ENCODE measurements at places on chromosomes 1 and 21.

- no peak for DNase-seq
Observed at GRCh38 chr1:147892216-147892615, 10.4 kb upstream of the GJA8 start.

GRCh38 chr1:53116933-53117600 lies 25.4 kb downstream of the SLC1A7 start:
- no peak for DNase-seq

GRCh38 chr1:116806245-116806644 lies 52.0 kb downstream of the CD2 start:
- DNase-seq: no peak

DNA sequence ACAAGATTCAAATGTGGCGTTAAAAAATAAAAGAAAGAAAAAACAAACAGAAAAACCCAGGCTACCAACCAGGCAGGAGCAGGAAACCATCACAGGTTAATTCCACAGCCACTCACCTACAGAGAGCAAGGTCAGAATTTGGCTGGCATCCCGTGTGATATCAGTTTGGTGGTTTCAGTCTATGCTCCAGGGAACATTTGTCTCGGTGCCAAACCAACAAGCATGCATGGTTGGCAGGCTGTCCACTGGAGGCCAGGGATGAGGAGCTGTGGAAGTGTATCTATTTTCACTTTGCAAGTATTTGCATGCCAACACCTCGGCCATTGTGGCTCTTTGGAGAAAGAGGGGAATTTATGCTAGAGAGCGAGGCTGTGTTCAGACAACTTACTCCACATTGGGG lies 53.1 kb upstream of the PROX1 start:
- no peak for DNase-seq

GRCh38 chr1:7224644-7225043 lies 439.4 kb downstream of the CAMTA1 start:
- DNase-seq: no peak

- DNase-seq: no peak
Observed at GRCh38 chr1:25550683-25551310, 7.4 kb downstream of the LDLRAP1 start.

DNA sequence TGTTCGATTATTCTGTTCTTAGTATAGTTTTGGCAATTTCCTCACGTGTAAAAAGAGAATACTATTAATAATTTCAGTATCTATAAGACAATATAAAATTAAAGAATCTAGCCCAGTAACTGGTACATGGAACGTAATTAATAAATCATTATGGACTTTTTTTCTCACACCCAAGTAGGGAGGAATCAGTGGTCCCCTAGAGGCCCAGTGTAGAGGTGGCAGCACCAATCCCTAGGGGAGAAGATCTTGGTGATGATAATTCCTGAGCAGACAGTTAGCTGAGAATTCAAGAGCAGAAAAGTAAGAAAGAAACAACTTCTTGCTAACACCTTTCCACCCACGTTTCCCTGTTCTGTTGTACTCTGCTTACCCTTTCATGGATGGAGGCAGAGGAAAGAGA lies 19.7 kb upstream of the SELE start:
- no peak for DNase-seq

GRCh38 chr1:41799205-41799604 lies 119.5 kb downstream of the HIVEP3 start:
- no peak for DNase-seq

- no peak for DNase-seq
Observed at GRCh38 chr1:228039986-228040385, 33.2 kb downstream of the WNT3A start.

- peak; percentile 16 for DNase-seq
Observed at GRCh38 chr1:11967028-11967547, 13.2 kb upstream of the MFN2 start.

- peak; percentile 58 for DNase-seq
Observed at GRCh38 chr1:119147661-119148090, 7.2 kb upstream of the WARS2 start.

DNA sequence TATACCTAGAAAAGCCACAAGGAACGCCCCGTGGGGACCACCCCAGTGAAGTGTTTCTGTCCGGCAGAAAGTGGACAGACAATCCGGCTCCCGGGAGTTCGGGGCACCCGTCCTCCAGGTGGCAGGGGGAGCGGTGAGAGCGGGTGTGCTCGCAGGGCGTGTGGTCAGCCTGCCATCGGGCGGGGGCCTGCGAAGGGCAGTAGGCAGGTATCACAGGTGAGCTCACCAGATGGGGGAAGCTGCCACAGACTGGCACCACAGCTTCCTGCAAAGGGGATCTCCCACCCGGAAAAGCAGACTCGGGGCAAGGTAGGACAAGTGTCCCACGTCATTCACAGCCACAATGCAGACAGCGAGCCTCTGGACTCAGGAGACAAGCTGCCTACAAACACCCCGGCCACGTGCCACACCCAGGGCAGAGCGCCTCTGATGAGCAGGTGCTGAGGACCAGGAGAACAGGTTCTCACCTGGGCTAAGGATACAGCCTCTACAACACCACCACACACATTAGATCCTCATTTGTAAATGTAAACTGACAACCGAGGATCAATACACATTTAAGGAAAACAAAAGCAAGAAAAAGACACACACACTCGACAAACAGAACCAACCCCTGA lies 36.4 kb downstream of the VPS26C start:
- no peak for DNase-seq

GRCh38 chr1:8211883-8212579 lies 105.9 kb upstream of the SLC45A1 start:
- DNase-seq: peak; percentile 99

GRCh38 chr21:25756190-25756932 lies 21.6 kb downstream of the GABPA start:
- DNase-seq: no peak

GRCh38 chr1:72324451-72324850 lies 42.1 kb upstream of the NEGR1 start:
- no peak for DNase-seq

All from AG10803 (cell line).